Activated CD4-positive, CD25-positive, alpha-beta regulatory T cell treated with anti-CD3 and anti-CD28 coated beads, Interleukin-2, amount 50 U/mL, for 24 hours (primary cell): ENCODE measurements at places on chromosomes 2 and 18.

DNA sequence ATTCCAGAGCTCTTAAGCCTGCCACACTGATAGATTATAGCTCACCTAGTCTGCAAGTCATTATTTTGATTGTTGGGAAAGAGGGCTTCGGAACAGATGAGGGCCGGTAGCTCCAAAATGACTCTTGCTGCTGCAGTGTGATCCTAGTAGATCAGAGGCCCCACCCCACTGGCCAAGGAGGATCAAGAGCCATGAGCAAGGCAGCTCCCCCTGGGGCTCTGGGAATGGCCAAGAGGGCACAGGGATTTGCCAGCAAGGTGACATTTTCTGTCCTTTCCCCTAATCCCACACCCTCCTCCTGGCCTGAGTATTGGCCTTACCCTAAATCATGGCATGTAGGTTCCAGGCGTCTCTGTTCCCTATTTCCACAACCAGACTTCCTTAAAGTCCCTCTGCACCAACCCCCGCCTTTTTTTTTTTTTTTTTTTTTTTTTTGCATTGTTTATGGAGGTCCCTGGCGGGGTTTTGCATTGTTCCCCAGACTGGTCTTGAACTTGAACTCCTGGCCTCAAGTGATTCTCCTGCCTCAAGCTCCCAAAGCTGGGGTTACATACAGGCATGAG is 36.5 kb downstream of the EIF4E2 start:
- ATAC-seq: no peak

DNA sequence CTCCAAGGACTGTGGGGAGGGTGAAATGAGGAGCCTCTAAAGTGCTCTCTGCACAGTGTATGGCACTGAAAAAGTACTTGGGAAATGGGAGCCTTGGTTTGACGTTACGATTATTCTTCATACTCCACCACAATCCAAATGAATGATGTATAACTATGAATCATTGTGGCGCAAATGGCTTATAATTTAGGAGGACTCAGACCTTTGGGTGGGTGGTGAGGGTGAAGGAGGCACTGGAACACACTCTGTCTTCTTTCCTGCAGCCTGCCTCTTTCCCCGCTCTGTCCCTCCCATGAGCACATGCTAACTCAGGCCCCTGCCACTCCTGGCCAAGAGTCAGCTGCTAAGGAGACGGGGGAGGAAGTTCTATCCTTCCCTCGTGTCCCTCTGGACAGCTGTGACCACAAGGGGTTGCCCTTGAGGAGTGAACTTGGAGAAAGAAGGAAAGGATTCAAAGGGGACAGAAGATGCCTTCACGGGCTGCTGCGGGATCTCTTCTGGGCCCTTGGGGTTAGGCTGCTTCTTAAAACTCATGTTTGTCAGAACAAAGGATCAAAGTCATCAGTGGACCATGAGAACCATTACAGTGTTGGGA is 36.5 kb downstream of the POLR1A start:
- ATAC-seq: no peak

- no peak for ATAC-seq
Measured at GRCh38 chr2:233244818-233245217, 6.7 kb upstream of the ATG16L1 start.

DNA sequence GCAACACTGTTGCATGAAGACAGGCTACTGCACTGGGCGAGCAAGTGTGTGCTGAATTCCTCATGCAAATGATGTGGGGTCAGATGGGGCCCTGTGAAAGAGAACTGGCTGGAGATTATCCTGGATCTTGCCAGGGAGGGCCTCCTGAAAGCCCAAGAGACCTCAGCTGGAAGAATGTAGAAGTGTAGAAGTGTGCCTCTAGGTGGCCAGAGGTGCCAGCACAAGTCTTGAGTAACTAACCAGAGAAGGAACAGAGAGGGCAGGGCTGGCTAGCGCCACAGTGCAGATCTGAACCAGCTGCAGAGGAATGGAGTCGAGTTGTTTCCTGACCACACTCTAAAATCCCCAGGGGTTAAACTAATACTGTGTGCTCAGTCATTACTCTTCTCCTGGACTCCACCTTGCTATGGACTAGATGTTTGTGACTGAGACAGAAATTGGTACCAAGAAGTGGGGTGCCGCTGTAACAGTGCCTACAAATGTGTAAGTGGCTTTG is 399.3 kb downstream of the LRATD1 start:
- no peak for ATAC-seq

- ATAC-seq: no peak
Measured at GRCh38 chr2:185373229-185373628, 365.4 kb upstream of the FSIP2 start.

DNA sequence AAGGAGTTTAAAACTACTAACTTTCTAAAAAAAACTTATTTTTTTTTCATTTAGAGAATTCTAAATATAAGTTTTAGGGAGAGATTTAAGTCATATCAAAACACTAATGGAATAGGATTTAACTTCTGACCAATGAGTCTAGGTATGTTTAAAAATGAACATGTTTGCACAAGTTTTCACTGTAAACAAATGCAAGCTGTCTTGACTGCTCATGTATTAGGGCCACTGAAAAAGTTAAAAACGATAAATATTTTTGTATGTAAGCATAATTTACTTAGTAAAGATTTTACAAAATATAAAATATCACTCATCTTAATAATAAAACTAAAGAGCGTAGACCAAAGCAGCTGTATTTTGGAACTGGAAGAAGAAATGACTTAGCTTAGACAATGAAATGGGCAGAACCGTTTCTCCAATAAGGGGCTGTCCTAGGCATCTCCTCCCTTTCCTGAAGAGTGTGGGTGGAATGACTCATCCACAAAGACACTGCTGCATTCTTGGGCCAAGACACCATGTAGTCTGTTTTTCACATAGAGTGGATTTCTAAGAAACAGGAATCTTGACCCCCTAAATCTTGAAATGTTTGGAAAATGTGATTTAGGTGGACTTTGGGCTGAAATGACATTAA is 118.8 kb downstream of the MEP1B start:
- no peak for ATAC-seq

DNA sequence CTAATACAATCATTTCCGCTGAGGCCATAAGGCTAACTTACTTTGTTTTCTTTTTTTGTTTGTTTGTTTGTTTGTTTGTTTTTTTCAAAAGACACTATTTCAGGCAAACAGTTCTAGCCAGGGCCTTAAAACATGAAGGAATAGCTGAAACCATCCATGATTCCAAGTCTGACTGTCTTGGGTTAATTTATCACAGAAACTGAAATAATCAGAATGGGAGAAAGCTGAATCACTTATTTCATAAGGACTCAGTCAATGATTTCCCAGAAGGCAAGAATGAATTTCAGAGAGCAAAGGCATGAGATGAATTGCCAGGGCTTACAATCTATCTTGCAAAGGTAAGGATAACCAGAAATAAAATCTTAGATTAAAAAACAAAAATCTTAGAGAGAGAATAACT is 1315.1 kb downstream of the SUCLG1 start:
- ATAC-seq: no peak

GRCh38 chr2:113974727-113975126 is 84.8 kb downstream of the ACTR3 start:
- ATAC-seq: no peak

DNA sequence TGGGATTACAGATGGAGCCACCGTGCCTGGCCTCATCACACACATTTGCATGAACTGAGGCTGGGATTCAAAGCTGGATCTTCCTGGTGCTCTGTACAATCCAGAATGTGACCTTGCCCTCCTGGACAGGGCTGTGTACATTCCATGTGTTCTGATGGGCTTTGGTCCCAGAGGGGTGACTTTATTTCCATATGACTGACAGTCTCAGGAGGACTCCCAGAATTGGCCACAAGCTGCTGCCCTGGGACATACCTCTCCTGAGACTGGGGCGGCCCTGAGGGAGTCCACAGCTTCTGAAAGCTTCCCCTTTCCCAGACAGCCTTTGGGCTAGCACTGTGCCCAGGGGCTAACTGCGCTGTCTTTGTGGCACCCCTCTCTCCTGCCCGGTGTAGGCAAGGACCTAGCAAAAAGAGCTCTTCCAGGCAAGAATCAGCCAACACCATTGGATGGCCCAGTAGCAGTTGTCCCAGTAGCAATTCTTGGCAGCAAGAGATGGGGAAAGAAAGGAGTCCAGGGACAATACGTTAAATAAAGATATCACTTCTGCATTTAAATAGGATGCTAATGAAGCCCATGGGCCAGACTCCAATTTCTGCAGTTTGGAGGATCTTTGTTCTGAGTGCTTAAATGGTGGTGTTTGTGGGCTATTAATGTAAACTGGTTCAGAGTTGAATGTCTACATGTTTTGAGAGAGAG is 26.4 kb upstream of the ZNF532 start:
- no peak for ATAC-seq

DNA sequence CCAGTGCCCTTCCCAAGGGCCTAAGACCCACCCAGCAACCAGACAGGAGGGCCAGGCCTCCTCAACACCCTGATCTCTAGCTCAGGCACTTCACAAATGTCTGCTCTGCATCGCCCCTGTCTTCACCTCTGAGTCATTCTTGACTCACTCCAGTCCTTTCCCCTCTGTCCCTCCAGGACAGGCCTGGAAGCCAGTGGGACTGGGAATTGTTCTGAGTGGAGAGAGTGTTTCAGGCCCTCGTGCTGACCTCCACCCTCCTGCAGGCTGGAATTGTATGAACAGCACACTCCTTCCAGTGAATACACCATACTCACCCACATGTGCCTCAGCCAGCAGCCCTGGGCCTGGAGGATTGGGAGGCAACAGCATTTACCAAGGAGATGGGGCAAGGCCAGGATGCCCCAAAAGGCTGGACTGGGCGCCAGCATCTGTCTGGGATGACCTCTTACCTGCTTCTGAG is 304.2 kb downstream of the CYP26B1 start:
- ATAC-seq: no peak

DNA sequence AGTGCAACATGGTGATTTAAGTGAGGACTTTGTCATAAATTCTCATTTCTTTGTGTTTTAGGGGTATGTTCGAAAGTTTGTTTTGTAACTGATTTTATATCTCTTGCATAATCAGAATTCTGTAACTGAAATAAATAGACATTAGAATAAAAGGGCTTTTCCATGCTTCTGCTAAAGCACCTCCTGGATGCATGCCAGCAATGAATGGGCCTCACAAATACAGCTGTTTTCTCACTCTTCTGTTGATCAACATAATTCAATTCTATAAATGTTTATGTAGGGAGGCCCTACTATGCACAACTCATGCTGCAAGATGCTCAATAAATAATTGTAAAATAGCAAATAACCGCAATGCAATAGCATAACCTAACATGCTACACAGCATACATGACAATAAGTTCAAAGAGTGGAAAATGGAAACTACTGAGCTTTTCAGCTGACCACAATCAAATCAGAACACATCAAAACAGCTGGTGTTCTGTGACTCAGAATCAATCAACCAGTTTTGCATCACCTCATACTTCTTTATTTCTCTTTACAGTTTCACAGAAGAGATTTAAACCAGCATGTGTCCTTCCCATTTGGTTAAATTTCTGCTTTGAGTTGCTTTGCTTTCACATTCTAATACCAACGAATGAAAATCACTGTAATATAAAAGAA is 11.0 kb downstream of the CDH7 start:
- no peak for ATAC-seq

GRCh38 chr2:71948781-71949536 is 198.7 kb downstream of the CYP26B1 start:
- no peak for ATAC-seq

GRCh38 chr2:75621228-75621627 is 25.4 kb upstream of the MRPL19 start:
- ATAC-seq: no peak

GRCh38 chr18:64029096-64029495 is 59.2 kb downstream of the SERPINB8 start:
- no peak for ATAC-seq

DNA sequence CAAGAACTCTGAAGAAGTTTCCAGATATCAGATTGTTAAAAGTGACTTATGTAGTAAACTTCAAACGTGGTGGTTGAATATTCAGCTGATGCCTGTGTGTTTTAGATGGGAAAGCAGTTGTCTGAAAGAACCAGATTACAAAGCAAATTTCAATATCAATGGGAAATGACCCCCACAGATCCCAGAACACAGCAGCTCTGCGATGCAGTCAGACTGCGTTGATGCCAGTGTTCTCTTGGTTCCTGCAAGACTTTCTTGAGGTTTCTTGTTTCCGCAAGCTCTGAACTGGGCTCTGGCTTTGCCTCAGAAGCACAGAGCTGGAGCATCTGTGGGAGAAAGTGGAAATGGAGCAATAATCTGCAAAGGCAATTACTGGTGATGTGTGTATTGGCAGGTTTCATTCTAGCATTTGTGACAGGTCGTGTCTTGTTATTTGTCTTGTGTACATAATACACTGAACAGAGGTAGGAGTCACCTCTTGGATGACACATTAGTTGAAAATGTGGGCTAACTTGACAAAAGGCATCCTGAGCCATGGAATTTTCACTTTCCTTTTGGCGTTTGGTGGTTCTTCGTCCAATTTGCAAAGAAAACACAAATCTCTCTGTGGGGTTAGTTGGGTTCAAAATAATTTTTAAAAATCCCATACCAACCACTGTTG is 10.8 kb upstream of the LYPD6B start:
- ATAC-seq: no peak

DNA sequence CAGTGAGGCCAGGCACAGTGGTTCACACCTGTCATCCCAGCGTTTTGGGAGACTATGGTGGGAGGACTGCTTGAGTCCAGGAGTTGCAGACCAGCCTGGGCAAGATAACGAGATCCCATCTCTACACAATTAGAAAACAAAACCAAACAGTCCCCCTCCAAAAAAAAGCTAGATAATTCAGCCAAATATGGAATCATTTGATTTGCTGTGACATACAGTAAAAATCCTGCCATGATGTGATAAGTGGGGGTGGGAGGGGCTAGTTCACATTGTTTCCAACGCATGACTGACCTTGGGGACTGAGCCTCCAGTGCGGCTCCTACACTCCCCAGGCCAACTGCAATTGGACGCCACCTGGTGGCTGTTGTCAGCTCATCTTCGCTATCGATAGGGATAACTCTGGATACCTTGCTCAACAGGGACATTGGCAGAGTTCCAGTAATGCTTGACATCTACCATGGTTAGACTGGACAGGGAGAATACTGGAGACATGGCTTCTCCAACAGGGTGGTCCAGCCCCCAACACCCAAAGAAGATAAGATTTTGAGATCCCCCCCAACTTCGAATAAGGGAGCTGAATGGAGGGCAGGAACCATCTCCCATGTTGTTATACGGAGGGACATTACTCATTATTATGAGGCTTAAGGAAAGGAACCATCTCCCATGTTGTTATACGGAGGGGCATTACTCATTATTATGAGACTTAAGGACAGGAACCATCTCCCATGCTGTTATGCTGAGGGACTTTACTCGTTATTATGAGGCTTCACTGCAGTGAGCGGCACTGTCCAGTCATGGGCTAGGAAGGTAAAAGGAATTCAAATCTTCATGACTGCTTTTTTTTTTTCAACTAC is 135.9 kb downstream of the TGIF1 start:
- peak; percentile 75 for ATAC-seq
